ENCODE measurements at places on chromosomes 11 and 22. TPM values are rescaled to one million over a fixed set of nuclear protein-coding genes. Genes with fewer than 3 reads are reported as not detected.

DNA sequence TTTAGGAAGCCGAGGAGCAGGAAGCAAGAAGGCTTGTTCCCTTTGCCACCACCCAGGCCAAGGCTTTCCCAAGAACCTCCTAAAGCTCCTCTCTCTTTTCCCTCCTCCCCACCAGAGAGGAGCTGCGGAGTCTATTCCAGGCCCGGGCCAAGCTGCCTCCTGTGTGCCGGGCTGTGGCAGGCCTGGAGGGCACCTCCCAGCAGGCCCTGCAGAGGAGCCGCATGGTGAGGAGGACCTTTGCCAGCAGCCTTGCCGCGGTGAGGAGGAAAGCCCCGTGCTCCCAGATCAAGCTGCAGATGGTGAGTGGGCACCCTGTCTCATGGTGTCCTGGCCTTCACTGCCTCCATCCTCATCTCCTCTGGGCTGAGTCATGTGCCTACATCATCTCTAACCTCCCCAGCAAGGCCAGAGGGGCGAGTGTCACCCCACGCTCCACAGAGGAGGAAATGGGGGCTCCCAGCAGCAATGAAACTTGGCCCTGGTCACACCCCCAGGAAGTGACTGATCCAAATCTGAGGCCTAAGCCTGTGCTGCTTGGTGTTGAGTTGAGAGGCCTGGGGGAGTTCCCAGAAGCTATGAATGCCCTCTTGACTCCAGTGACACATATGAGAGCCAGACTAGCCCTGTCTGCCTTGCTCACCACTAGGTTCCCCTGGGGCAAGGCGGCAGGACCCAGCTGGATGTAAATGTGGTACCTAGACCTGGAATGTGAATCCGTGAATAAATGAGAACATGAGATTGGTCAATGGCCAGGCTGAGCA, 104.2 kb downstream of the MYO18B start:
- DNase-seq = no peak

GP1BB gene
- 1.3 TPM for polyA plus RNA-seq

- DNase-seq = no peak
These were observed 28.1 kb downstream of the TENM4 start for GRCh38 chr11:79412761-79413160.

LRRC74B gene
- polyA plus RNA-seq = not detected

DNA sequence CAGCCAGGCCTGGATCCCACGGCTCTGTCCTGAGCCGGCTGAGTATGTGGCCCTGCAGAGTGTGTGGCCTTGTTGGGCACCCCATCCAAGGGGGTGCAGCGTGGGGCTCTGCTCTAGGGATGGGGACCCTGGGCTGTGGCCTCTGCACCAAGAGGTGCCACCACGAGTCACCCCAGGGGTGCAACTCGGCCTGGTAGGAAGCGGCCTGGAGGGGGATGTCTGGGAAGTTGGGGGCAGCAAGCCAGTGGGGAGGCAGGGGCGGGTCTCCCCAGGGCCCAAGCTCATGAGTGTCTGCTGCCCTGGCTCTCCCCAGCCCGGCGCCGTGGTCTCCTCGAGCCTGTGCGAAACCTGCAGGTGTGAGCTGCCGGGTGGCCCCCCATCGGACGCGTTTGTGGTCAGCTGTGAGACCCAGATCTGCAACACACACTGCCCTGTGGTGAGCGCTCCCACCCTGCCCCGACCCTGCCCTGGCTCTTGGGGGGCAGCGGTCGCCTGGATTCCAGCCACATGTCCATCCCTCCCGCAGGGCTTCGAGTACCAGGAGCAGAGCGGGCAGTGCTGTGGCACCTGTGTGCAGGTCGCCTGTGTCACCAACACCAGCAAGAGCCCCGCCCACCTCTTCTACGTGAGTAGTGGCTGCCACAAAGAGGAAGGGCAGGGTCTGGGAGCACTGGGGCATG, 24.2 kb upstream of the MUC5B start:
- no peak for DNase-seq

- no peak for DNase-seq
These were observed 127.5 kb downstream of the PKNOX2 start for GRCh38 chr11:125292100-125292499.

DNA sequence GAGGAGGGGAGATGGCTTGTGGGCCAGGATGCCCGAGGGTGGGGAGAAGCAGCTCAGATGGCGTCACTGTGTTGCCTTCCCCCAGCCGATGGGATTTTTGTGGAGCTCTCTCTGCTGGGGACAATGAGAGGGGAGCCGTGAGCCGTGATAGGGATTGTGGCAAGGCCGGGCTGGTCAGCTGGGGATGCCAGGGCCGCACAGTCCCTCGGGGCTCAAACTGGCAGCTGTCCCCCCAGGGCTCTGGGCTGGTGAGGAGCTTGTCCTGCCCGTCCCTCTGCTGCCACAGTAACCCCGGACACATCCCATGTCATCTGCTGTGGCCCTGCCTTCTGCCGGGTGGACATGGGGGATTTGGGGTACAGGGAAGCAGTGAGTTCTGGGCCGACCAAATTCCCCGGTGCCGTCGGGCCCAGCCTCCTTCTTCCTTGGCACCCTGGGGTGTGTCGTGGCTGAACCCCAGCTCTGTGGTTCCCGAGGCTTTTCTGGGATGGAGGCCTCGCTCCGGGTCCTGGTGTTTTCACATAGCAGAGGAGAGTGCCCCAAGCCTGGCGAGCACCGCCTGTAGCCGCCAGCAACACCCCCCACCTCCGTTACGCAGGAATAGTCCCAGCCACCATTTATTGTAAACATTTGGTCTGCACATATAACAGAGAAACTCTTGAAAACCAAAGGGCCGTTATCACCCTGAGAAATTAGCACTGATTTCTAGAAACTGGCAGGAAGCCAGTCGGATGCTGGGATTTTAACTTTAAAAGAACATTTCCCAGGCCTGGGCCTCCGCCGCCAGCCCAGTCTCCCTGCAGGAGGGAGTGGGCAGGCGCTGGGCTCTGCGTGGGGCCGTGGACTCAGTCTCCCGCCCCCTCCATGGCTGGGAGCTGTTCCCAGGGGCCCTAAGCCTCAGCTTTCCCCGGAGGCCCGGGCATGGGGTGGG, 9.9 kb downstream of the BRSK2 start:
- no peak for DNase-seq

DNA sequence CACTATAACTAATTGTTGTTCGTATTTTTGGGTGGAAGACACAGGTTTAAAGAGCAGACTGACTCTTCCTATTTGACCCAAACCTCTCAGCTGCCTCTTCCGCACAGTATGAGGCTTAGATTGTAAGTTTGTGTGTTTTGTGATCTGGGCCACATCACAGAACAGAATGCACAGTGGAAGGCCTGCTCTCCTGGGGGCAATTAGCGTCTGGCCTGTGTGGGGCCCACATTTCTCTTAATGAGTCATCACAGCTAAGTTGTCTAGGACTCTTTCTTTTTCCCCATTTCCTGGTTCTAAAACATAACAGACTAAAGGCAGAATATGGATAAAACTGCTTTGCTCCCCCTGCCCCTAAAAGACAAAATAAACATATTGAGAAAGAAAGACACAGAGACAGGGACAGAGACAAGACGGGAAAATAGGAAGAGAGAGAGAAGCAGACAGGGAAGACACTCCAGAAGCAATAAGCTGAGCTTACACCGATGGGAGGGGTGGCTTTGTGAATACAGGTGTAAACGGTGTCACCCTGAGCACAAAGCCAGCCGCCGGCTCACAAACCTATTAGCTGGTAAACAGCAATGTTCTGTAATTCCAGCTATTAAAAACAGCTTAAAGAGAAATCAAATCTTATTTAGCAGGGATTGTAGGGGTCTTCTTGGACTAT, 127.4 kb upstream of the OPCML start:
- DNase-seq = no peak

BIK gene
- polyA plus RNA-seq = 0.09 TPM

SLC35C1 gene
- polyA plus RNA-seq = 14.6 TPM

- DNase-seq = no peak
These were observed 50.0 kb downstream of the FAM168A start for GRCh38 chr11:73547706-73548595.

SYCE3 gene
- polyA plus RNA-seq = not detected

GRCh38 chr22:43008921-43009320, 6.0 kb downstream of the PACSIN2 start:
- no peak for DNase-seq

DNA sequence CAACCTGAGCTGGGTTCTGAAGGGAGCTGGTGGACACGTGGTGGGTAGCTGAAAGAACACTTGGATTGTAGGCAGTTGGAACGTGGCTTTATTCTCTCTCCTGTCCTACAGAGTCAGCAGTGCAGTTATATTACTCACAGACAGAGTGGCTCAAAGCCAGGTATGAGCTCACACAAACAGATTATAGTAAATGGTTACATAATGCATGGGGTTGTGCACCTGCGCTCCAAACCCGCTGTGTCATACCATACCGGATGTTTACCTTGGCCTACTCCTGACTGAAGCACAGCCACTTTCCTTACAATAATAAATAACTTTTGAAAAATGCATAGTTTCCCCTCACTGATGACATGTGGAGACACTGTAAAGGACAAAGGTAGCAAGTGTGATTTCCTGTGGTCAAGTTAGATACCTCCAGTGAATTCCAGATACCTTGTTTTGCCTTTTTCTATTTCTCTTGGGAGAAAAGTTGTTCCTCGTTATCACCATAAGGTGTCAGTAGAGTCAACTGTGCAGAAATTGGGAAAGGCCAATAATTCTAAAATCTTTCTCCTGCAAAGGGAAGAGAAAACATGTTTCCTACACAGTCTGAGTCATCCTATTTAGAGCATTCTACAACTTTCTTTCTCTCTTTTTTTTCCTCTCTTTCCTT, 13.5 kb downstream of the MS4A6A start:
- no peak for DNase-seq

- no peak for DNase-seq
These were observed 262.8 kb downstream of the BRD1 start for GRCh38 chr22:49564666-49565515.

GRCh38 chr11:2214527-2215229, 43.1 kb upstream of the TH start:
- DNase-seq = no peak

MS4A18 gene
- not detected for polyA plus RNA-seq

SMIM35 gene
- polyA plus RNA-seq = not detected

DNA sequence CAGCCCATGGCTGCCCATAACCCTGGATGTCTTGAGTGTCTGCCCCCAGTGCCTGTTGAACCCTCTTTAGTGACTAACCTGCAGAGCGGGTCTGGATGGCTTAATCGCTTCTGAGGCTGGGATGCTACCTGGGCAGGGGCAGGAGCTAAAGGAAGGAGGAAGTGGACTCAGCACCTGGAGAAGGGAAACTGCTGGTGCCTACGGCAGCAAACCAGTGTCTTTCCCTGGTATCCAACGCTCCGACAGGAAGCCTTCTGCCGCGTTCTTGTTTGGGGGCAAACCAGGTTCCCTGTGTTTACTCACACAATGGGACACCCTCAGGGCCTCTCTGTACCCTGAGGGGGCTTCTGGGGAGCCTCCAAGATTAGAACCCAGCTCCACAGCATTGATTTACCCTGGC, 38.1 kb upstream of the B3GAT1 start:
- no peak for DNase-seq

DNA sequence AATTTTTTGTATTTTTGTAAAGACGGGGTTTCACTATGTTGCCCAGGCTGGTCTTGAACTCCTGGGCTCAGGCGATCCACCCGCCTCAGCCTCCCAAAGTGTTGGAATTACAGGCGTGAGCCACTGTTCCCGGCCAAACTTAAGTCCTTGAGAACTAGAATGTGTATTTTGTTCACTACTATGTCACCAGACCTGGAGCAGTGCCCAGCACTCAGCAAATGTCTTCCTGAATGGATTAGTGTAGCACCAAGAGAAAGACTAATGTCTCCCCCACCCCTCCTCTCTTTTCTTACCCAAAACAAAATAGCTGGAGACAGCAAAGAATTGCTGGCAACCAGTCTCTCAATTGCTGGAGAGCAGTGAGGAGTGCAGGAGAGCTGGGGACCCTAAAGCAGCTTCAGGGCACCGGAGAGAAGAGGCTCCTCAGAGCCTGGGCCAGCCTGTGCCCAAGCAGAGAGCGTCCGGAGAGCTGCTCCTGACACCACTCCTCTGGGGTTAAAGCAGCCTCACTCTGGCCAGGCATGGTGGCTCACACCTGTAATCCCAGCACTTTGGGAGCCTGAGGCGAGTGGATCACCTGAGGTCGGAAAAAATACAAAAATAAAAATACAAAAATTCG, 14.9 kb downstream of the SLC25A18 start:
- DNase-seq = no peak

DNA sequence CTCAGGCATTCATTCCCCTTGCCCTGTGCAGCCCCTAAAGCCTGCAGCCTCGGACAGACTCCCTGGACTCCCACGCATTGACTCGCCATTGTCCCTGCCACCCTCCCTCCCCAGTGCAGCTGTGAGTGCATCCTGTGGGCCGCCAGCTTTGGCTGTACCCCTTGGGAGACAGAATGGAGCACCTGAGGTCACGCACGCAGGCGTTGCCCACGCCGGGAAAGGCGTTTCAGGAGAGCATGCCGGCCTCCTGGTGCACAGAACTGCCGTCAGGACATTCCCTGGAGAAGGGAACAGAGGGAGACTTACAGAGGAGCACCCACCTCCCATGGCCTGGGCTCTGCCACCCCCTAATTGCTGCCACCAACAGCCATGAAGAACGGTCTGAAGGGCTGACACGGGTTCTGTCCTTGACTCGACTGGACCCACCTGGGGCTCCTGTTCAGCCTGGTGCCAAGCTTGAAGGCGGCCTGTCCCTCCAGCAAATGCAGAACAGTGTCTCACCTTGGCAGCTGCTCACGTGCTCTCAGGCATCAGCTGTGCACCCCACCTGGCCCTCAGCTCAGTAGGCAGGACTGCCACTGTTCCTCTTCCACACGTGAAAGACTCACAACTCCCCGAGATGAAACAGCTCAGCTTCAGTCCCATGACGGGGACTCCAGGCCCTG, 503.8 kb downstream of the BRD1 start:
- DNase-seq = no peak

DNA sequence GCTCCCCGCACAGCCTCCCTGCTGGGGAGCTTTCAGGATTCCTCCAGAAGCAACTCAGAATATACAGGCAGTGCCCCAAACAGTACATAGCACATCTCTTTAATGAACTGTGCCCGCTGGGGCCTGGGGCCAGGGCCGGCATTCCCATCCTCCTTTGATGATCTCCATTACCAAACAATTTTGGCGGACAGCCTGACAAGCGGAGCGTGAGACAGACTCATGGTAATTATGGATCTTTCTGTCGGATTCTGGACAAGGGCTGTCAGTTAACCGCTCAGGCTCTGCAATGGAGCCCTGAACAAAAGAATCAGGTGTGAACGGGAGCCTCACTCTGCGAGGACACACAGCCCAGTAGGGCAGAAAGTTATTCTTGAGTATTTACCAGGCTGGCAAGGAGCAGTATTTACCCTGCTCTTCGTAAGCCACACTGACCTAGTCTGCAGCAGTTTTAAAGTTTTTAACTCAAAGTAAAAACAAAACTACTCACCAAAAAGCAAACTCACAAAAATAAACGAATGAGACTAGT, 174.0 kb downstream of the TBC1D22A start:
- DNase-seq = no peak

- DNase-seq = no peak
These were observed 54.0 kb downstream of the C11orf58 start for GRCh38 chr11:16792426-16792825.

- no peak for DNase-seq
These were observed 39.3 kb downstream of the KREMEN1 start for GRCh38 chr22:29112121-29112520.

DNA sequence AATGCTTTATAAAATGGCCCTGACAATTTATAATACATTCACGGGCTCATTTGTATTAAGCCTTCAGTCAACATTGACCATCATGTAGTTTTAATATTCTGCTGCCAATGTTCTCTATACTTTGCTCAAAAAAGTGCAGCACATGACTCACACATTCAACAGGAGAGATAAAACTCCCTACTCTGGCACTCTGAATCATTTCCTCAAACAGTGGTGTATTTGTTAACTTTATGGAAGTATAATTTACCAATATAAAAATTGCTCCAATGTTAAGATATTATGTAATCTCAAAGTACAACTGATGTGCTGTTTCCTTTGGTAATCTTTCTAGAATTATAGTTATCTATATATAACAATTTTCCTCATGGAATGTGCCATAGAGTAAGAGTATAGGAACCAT, 39.9 kb downstream of the MAML2 start:
- DNase-seq = no peak
